ENCODE measurements at places on chromosomes 13 and 19. TPM values are rescaled to one million over a fixed set of nuclear protein-coding genes. Genes with fewer than 3 reads are reported as not detected.

Gene TBXA2R
- not detected for total RNA-seq

Gene ZNF579
- 10.2 TPM for total RNA-seq

Gene SMARCA4
- 175 TPM for total RNA-seq

Gene C1QTNF9B
- not detected for total RNA-seq

Gene ZNF460
- 57.5 TPM for total RNA-seq

Gene SIGLEC9
- total RNA-seq, result 0.69 TPM

Gene DKKL1
- not detected for total RNA-seq

Gene CBARP
- 0.28 TPM for total RNA-seq

Gene PROZ
- not detected for total RNA-seq

Gene ZNF468
- 18.7 TPM for total RNA-seq

Gene DCT
- not detected for total RNA-seq

Gene UBE2L5
- not detected for total RNA-seq

- DNase-seq, result no peak
Observed at GRCh38 chr19:46133101-46133627, 8.7 kb upstream of the IGFL3 start.

DNA sequence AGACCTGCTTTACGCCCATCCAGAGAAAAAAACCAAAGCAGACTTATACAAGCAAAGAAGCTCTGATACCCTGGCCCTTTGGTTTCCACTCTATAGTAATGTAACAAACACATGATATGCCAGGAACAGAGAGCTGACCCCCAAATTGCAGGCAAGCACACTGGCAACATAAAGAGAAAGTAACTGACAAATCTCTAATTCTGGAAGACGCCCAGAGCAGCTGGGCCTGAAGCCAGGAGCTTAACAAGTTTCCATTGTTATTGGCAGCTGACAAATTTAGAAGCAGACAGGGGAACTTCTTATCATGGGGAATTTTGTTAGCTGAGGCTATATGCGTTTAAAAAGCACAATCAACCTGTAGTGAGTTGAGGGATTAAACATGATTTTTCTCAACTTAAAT lies 158.0 kb downstream of the DLEU7 start:
- no peak for DNase-seq

- DNase-seq, result no peak
Observed at GRCh38 chr19:33175156-33175782, 18.9 kb upstream of the LRP3 start.

GRCh38 chr13:76937281-76937820 lies 11.0 kb upstream of the ACOD1 start:
- no peak for DNase-seq

DNA sequence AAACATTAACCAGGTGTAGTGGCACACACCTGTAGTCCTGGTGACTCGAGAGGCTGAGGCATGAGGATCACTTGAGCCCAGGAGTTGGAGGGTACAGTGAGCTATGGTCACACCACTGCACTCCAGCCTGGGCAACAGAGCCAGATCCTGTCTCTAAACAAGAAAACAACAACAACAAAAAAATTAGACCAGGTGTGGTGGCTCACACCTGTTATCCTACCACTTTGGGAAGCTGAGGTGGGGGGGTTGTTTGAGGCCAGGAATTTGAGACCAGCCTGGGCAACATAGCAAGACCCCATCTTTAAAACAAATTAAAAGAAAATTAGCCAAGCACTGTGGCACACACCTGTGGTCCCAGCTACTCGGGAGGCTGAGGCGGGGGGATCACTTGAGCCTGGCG lies 20.8 kb upstream of the PTPRS start:
- no peak for DNase-seq

- DNase-seq, result no peak
Observed at GRCh38 chr13:35836446-35836845, 294.7 kb downstream of the DCLK1 start.

DNA sequence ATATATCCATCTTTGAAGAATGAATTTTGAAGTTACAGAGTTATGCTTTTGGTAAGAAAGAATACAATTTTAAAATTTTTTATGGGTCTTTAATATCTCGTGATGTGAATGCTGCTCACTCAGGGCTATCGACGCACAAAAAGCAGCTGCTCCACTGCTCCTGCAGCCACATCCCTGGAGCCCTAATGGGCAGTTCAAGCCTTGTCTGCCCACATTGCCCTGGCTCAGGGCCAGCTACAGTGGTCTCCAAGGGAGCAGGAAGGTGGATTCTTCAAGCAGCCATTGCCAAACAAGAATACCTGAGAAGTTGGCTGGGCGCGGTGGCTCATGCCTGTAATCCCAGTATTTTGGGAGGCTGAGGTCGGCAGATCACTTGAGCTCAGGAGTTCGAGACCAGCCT lies 85.8 kb downstream of the IPO5 start:
- DNase-seq, result no peak

GRCh38 chr13:19266979-19267378 lies 85.4 kb upstream of the TUBA3C start:
- no peak for DNase-seq

DNA sequence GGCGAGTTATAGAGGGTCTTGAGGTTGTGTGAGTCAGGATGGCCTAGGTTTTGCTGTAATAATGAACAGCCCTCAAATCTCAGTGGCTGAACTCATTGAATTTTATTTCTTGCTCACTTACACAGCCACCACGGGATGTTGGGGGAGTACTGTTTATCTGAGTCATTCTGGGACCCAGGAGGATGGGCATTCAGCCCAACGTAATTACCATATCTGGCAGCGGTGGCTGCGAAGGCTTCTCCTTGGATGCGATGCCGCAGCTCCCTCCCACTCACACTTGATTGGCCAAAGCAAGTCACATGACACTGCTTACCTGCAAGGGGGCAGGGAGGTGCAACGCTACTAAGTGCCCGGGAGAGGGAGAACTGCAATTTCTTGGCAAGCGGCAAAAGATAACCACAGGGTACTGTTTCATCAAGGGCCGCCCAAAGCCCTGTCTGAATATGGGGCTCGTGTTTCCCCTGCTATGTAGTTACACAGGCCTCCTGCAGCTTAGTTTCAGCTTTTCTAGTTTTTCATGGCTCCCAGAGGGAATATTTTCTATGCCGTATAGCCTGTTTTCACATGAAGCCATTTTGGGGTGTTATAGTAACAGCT lies 19.9 kb downstream of the ZSWIM9 start:
- peak; percentile 53 for DNase-seq

DNA sequence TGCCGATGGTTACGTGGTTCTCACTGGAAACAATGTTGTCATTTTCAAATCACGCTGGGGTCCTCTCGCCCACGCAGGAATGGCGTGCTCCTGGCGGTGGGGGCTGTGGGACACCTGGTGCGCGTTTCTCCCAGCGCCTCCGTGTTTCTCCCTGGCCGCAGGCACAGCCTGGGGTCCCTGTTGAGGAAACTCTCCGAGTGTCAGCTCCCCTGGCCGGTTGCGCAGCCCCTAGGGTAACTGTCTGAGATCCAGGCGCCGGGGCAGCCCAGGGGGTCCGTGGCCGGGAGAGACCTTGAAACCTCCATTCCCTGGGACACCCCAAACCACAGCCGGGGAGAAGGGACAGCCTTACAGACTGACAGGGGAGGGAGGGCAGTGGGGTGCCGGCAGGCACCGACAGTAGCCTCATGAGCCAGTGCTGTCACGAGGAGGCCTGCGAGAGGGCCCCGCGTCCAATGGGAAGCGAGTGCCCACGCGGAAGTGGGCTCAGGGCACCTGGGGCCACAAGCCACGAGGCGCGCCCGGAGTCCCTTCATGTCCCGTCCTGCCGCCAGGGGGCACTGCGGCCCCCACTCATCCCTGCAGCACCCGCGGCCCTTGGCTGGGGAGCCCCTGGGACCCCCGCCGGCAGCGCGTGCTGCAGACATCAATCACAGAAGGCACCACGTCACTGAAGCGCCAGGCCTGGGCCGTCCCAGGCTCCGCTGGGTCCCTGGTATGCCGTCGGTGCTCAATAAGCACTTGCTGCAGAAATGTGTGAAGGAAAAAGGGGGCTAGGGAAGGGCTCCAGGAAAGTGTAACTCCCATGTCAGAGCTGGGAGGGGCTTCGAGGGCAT lies 9.5 kb downstream of the ADAMTSL5 start:
- DNase-seq, result no peak

- no peak for DNase-seq
Observed at GRCh38 chr19:39939556-39939955, 5.1 kb upstream of the FCGBP start.

GRCh38 chr19:21094347-21095025 lies 12.5 kb downstream of the ZNF714 start:
- DNase-seq, result no peak

- DNase-seq, result no peak
Observed at GRCh38 chr13:20494656-20495055, 31.0 kb downstream of the CRYL1 start.

DNA sequence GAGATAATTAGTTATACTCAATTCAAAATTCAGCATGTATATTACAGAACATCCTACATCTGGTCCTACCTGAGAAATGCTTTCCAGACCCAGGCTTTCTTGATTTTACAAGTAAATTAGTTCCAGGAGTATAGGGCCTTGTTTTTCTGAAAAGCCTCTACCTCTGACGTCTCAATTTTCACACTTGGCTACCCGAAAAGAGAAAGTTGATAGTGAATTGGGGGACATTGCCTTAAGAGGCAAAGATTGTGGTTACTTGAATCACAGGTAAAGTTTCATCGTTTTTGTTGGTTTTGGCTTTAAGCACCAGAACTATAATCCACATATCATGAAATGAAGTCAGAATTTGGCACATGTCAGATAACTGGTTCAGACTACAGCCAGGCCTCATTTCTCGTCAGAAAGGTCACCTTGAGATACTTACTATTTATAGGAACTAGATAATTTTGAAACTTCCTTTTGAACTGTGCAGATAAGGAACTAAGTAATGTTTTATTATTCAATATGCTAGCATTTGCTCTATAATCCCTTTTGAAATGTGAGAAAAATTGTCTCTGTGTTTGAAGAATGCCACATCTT lies 30.8 kb downstream of the FAM124A start:
- no peak for DNase-seq

Measured in natural killer cell treated with Interleukin-12 subunit alpha and Interleukin-12 subunit beta and Interleukin-15 and Interleukin-18, amount 100 ng/mL, for 72 hours (primary cell).